Right cardiac atrium (tissue), 5 donors: ENCODE measurements at places on chromosomes 3 and 15. TPM values are rescaled to one million over a fixed set of nuclear protein-coding genes. Genes with fewer than 3 reads are reported as not detected.

The HES1 gene
- total RNA-seq, result 59.5 TPM

The XCR1 gene
- 0.06 TPM for total RNA-seq

The MESP2 gene
- 0.29 TPM for total RNA-seq

The SLC12A1 gene
- total RNA-seq, result not detected

The ELP6 gene
- total RNA-seq, result 15.3 TPM

- DNase-seq, result peak; percentile 55
Observed at GRCh38 chr3:57100046-57100695, 39.7 kb downstream of the SPATA12 start.

GRCh38 chr15:45914425-45914824 lies 279.6 kb downstream of the SQOR start:
- DNase-seq, result no peak

- no peak for DNase-seq
Observed at GRCh38 chr15:64003182-64003581, 43.1 kb downstream of the DAPK2 start.

GRCh38 chr3:169028716-169029115 lies 634.8 kb downstream of the MECOM start:
- no peak for DNase-seq

DNA sequence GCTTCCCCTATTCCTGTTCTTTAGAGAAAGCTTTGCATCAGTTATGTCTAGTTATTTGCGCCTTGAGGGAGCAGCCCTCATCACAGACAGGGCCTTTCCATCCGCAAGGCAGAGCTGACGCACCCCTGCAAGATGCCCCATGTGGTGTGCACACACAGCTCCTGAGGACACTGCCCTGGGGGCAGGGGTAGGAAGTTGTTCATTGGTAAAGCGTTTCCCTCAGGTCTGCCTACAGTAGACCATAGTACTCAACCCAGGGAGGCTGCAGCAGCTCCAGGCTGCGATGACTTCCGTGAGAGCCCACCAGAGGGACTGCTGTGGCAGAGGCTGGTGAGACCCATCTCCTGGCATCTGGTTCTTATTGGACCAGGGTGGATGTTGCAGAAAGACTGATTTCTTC lies 55.1 kb upstream of the PLXNA1 start:
- no peak for DNase-seq

DNA sequence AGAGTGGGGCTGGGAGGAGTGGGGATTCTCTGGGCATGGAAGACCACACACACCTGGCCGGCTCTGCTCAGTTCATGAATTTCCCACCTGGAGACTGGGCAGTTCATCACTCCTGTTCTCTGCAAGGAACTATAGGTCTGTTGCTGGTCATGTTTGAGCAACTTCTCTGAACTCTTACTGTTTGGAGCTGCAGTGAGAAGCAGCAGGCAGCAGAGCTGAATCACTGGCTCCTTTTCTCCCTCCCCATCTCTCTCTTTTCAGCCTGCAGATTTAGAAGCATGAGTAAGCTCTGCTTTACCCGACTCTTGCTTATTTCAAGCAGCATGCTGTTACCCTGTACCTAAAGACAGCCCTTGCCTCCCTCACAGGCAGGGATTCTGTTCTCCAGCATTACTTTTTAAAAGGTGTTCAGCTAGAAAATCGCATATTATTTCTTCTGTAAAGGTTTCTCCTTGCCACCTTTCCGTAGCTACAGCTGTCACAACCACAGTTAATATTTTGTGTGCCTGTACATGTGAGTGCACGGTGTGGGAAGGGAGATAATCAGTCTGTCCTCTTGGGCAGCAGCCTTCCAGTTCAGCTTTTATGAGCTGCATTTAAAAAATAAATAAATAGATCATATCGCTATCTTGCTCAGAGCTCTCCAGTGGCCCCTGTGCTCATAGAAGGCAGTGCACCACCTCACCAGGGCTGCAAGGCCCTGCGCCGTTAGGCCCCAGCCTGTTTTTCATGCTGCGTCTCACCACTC lies 131.6 kb downstream of the CHCHD6 start:
- DNase-seq, result no peak

GRCh38 chr3:58408906-58409305 lies 24.7 kb downstream of the PDHB start:
- no peak for DNase-seq

GRCh38 chr3:108468577-108468976 lies 41.8 kb downstream of the MYH15 start:
- DNase-seq, result no peak

DNA sequence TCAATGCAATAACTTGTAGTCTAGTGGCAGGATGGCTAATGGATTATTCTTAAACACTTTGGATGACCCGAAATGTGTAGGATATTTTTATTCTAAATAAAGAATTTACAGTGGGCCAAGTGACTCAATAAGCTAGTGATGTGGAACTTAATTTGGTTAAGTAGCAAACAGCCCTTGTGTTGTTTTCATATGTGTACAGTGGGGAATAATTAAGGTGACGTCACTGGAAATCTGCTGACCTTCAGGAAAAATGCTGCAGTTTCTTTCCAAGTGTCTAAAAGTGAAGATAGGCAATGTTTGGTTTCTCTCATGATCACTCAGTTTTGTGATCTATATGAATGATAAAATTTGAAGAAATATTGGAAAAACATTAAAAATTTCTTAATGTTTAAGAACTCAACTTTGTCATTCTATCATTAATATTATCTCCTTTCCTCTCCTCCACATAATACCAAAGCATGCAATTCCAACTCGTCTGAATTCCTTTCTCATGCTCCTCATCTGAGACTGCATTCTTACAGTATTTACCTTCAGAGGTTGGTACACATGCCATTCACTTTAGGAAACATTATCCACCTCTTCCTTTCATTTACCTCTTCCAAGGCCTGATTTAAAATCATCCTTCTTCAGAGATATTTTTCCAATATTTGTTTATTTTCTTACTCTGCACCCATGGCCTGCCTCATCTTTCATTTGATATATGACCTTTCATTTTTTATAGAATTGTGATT lies 414.6 kb upstream of the ARPP21 start:
- DNase-seq, result no peak

DNA sequence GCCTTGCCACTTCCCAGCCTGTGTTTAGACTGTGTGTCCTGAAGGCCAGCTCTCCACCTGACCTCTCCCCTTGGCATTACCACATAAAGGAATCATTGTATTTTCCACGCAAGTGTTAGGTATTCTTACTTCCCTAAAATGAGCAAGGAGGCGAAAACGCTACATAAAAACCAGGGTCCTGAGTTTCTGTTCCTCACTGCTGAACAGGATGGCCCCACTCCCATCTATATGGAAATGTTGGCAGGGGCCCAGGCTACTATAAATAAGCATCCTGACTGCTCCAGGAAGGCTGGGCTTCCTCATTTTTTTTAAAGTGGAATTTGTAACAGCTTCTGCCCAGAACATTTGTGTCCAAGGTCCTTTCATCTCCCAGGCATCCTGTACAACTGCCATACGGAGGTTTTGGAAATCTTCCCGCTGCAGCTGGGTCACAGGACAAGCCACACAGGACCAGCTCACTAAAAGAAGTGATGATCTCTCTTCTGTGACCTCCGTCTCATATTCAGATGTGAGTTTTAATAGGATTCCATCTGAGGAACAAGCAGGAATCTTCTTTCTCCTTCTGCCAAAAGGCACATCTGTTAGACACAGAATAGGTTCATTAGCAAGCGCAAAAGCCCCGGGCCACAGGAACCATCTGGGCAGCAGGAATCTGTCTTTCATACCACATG lies 56.4 kb upstream of the LIMD1 start:
- DNase-seq, result peak; percentile 37

DNA sequence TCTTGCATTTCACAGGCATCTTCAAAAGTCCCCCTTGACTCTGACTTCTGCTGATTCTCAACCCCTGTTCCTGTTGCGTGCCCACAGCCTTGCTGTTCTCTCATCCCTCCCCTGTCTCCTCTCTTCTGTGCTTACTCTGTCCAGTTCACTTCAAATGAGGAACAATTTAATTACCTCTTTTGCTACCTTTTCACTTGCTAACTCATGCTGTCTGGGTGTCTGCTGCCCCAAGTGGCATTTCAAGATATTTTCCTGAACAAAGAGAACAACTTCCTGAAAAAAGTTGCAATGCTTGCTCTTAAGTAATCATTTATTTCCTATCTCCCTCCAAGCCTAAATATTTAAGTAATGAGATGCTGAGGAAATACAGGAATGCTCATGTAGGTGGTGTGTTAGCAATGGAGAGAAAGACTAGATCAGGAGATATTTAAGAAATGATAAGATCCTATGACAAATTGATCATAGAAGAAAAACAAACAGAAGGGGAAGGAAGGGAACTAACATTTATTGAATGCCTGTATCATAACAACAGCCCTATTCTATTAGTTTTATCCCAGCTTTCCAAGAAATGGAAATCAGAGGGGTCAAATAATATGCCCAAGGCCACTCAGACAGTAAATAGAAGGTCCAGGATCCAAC lies 42.2 kb downstream of the SV2B start:
- no peak for DNase-seq

- peak; percentile 83 for DNase-seq
Observed at GRCh38 chr3:142888481-142889211, at the start of gene PCOLCE2. Gene PCOLCE2 (minus strand): TSS chr3:142889083. CDS start chr3:142888896, 187 bp downstream.

DNA sequence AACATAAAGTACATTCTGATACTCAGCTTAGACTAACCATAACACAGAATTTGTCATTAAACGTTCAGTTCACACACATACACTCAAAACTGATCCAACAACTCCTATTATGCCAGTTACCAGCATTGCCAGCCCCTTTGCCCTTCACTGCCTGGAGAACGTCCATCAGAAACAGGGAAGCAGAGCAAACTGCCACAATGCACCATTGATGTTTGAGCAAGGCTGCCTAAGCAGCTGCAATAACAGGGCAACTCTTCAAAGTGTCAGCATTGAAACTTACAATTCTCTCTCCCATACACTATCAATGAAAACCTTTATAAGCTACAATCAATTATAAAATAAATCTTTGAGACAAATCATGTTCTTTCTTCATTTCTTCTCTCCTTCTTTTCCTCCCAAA lies 85.1 kb downstream of the ZBTB20 start:
- no peak for DNase-seq

DNA sequence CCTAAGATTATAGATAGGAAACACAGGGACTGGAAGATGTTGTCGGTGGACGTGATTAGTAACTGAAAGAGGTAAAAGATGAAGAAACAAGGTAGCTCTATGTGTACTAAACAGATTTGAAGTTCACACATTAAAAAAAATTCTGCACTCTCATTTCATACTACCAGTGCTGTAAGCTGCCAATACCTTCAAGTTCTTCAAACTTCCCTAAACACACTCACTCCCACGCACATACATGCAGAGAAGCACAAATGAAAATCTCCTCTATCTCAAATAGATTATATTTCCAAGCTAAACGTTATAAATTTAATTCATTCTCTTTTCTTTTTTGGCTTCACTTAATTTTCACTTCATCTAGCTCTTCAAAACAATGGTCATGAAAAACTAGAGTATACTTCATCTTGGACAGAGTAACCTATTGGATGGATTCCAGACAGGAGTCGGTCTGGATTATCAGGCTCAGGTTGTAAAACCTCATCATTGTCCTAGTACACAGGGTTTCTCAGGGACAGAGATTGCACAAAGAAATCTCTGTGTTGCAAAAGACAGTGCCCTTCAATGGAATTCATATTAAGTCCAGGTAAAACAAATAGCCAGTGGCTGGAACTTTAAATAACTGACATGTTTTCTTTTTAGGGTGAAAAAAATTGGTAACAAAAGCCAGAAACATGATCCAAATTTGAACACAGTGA lies 408.1 kb upstream of the ZNF385D start:
- no peak for DNase-seq

DNA sequence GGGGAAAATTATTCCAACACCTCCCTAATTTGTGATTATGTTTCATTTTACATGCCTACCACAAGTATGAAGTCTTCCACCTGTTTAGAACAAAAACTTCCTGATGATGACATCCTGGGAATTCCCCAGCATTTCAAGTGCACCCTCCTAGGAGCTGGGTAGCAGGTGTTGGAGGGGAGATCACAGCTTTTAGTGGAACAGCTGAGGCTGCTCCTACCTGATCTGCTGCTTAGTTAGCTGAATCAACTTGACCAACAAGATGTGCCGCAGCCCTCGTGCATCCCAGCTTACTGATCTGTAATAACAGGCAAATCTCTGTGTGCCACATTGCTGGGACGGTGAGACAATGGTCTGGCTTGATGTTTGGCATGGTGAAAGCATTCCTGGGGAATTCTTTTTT lies 29.7 kb downstream of the TRAK1 start:
- DNase-seq, result no peak

GRCh38 chr3:197545571-197545970 lies 10.2 kb downstream of the BDH1 start:
- no peak for DNase-seq

GRCh38 chr3:56782906-56783305 lies 18.8 kb downstream of the ARHGEF3 start:
- DNase-seq, result no peak

DNA sequence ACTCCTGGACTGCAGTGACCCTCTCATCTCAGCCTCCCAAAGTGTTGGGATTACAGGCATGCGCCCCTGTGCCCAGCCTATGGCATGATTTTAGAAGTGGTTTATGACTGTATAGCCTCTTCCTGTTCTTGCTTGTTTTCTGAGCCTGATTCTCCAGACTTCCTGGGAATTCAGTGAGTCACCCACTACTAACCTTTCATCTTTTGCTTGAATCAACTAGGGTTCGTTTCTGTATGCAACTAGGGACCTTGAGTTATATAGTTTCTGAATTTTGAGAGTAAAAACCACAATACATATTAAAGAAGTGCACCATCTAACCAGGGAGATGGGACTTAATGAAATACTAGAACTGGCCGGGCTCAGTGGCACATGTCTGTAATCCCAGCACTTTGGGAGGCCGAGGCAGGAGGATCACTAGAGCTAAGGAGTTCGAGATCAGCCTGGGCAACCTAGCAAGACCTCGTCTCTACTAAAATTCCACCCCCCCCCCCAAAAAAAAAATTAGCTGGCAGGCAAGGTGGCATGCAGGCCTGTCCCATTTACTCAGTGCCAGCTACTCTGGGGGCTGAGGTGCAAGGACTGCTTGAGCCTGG lies 76.0 kb downstream of the ZNF609 start:
- DNase-seq, result no peak
